ENCODE measurements at places on chromosomes 1 and 21.

GRCh38 chr1:186239171-186239570 is 135.9 kb downstream of the TPR start:
- no peak for DNase-seq

DNA sequence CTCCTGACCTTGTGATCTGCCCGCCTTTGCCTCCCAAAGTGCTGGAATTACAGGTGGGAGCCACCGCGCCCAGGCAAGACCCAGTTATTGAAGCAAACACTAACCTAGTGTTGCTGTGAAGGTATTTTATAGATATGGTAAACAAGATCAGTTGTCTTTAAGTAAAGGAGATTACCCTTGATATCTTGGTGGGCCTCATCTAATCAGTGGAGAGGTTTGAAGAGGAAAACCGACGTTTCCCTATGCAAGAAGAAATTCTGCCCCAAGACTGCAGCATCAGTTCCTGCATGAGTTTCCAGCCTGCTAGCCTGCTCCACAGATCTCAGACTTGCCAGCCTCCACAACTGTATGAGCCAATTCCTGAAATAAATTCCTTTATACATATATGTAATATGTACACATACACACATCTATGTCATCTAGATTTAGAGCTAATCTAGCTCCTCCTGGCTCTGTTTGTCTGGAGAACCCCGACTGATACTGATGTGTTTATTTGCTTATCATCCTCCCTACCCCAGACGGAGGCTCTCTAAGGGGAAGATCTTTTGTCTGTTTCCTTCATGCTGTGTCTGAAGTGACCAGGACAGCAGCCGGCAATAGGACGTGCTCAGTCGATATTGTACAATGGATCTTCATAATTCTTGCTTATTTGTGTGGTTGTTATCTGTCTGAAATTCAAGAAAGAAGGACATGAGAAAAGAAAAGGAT is 90.9 kb downstream of the IER5 start:
- no peak for DNase-seq

- DNase-seq, result no peak
Measured at GRCh38 chr1:24043345-24044032, 63.4 kb upstream of the SRSF10 start.

DNA sequence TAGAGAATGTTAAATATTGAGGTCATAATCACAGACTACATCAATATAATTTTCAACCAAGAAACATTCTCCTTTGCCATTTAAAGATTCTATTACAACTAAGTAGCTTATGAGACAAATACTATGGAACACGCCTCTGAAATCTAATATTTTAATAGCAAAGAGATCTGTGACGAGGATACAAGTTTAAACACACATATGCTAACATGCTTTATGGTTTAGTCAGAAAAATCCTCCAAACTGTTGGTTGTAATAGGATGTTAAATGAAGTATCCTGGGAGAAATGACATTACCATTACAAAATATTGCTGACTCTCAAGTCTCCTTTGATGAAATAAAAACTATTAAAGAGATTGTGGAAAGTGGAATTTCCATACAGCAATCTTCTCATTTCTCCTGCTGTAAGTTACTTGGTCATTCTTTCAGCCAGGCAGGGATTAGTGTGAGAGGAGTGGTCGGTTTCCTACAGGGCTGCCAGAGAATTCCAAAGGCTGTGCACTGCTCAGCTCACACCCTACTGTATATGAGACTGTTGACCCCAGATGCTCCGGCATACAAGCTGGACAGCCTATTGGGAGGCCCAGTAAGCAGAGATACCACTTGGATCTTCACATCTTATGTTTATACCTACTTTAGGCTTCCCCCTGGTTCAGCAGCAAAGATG is 26.6 kb downstream of the SCYL3 start:
- no peak for DNase-seq

DNA sequence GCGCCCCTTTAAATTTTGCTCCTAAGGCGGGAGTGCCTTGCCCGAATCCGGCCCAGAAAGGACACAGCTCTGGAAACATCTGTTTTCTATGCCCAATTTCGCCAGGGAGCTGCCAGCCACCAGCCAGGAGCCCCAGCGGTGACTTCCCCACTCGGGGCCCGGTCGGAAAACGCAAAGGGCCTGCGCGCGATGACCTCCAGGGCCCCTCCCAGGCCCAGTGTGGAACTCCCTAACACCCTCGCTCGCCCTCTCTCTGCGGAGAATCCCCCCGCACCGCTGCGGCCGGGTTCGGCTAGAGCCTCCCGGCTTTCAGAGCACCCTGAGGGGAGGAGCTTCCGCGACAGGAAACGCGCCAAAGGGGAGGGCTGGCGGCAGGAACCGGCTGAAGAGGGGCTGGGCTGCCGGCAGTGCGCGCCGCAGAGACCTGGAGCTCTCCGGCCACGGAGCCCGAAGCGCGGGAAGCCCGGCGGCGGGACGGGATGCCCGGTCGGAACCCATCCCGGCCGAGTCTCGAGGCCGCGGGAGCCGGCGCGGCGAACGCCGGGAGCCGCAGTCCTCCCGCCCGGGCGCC is 505 bp downstream of the CLSPN start:
- DNase-seq, result peak; percentile 47

GRCh38 chr1:154546264-154547063 is 12.0 kb downstream of the UBE2Q1 start:
- DNase-seq, result peak; percentile 56

GRCh38 chr1:97006044-97006661 is 284.6 kb downstream of the PTBP2 start:
- DNase-seq, result peak; percentile 69

DNA sequence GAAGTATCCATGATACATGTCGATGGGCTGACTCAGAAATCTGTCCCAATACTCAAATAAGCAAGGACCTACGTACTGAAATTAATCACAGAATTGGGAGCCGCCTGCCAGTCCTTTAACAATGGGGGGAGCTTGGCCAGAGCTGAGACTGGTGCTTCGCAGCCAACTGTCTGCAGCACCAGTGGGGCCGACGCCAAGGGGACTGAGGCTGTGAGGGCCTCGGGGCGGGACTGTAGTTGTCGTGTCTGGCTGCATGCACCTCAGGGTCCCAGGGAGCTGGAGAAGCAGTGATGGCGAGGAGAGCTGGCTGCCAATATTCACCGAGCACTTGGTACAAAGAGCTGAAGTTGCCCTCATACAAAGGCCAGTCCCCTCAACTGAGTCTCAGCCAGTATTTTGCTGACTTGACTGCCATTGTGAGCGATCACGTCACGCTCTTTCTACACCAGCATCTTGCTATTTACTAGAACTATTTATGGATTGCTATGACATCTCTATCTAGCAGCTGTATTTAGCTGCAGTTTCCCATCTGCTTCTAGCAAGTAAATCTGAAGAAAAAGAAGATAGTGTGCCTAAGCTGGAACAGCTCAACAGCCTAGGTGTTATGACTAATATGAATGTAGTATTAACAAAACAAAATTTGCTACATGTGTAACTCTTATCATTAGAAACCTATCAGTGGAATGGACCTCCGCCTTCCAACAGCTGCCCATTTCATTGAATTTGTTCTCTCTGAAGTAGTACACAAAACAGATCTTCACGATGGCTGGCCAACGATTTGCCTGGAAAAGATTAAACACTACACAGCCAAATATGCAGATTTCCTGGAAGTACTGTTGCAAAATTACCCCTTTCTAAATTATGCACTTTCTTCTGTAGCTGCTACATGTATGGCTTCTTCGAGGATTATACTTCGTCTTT is 29.1 kb downstream of the EVI5 start:
- DNase-seq, result peak; percentile 58

GRCh38 chr1:153995640-153996039 is 5.1 kb downstream of the RPS27 start:
- no peak for DNase-seq

DNA sequence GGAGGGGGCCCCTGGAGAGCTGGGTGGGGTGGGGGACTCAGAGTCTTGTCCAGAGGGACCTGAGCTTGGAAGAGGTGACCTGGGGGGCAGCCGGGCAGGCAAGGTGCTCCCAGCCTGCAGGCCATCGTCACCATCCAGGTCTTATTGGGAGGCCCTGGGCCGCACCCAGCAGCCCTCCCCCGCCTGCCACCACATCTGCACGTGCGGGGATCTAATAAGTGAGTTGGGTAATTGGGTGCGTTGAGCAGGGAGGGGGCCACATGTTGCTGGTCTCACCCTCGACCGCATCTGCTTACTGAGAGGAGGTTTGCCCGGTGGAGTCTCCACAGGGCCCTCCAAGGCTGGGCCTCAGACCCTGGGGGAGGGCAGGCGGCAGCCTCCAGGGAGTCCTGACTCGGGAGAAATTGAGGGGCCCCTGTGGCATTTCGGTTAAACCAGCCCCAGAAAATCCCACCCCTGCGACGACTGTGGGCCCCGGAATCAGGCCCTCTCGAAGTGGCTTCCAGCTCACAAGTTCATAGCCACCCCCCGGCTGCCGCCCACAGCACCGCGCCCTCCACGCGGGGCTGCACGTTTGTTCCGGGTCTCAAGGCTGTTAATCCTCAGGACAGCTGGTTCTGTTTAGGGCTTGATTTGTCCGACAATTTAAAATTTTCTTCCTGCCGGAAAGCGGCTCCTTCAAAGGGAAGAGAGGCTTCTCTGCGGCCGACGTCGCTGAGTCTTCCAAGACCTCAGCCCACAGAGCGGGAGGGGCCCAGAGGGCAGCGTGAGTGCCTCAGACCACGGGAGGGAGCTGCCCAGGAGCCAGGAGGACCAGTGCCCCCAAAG is 14.7 kb upstream of the COL6A2 start:
- DNase-seq, result no peak

DNA sequence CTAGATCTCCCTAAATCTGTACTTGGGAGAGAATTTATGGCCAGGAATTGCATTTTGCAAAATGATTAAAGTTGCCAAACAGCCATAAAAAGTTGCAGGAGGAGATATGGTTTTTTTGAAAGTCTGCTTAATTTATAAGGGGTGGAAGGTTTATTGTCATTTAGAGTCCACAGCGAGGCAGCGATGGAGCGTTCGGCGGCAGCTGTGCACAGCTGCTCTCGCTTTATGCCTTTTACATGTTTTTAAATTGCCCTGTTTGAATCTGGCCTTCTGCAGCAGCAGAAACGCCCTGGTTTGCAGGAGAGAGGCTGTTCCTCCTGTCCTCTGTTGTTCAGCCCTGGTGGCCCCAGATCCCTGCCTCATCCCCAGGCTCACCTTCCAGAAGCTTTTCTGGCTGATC is 144.9 kb upstream of the POU3F1 start:
- no peak for DNase-seq

- no peak for DNase-seq
Measured at GRCh38 chr1:25713961-25714360, 86.0 kb upstream of the SELENON start.
